ENCODE measurements at places on chromosomes 1 and 21.

GRCh38 chr1:244011786-244012185 lies 39.3 kb upstream of the ZBTB18 start:
- no peak for DNase-seq

- DNase-seq: no peak
Observed at GRCh38 chr1:38834221-38834782, 25.3 kb downstream of the RRAGC start.

DNA sequence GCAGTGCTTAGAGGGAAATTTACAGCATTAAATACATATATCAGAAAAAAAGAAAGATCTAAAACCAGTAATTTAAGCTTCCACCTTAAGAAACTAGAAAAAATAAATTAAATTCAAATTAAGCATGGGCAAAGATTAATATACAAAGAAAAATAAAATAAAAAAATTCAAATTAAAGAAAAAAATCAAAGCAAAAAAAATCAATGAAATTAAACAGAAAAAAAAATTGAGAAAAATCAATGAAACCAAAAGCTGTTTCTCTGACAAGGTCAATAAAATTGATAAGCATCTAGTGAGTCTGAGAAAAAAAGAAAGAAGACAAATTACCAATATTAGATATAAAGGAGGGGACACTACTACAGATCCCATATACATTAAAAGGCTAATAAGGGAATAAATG lies 26.0 kb downstream of the GNG12 start:
- no peak for DNase-seq

GRCh38 chr1:42777852-42778251 lies 6.9 kb upstream of the TMEM269 start:
- DNase-seq: peak; percentile 17

- no peak for DNase-seq
Observed at GRCh38 chr1:227225715-227226346, 92.5 kb downstream of the CDC42BPA start.

GRCh38 chr1:102751111-102751510 lies 357.2 kb downstream of the COL11A1 start:
- no peak for DNase-seq

GRCh38 chr21:38460171-38460742 lies 38.0 kb downstream of the ERG start:
- no peak for DNase-seq
